Temporal lobe (tissue), 4 donors: ENCODE measurements at places on chromosomes 16 and 17. TPM values are rescaled to one million over a fixed set of nuclear protein-coding genes. Genes with fewer than 3 reads are reported as not detected.

SREBF1 gene
- 13.3 TPM for total RNA-seq

CASKIN2 gene
- total RNA-seq, result 5.7 TPM

SOST gene
- total RNA-seq, result not detected

ITGAD gene
- total RNA-seq, result not detected

SSTR5 gene
- total RNA-seq, result not detected

ZNF500 gene
- 8.1 TPM for total RNA-seq

CUEDC1 gene
- 9.1 TPM for total RNA-seq

KCNJ18 gene
- total RNA-seq, result not detected

NMT1 gene
- 26.8 TPM for total RNA-seq

PSMC3IP gene
- 3.7 TPM for total RNA-seq

IRX3 gene
- total RNA-seq, result not detected

SLC5A11 gene
- total RNA-seq, result not detected

TEX19 gene
- not detected for total RNA-seq

DNAI2 gene
- total RNA-seq, result 0.25 TPM
